ENCODE measurements at places on chromosomes 12 and 14. TPM values are rescaled to one million over a fixed set of nuclear protein-coding genes. Genes with fewer than 3 reads are reported as not detected.

GRCh38 chr12:107134558-107134957 lies 41.2 kb upstream of the CRY1 start:
- no peak for DNase-seq

- no peak for DNase-seq
These were observed 78.4 kb upstream of the EEA1 start for GRCh38 chr12:93007544-93007943.

GRCh38 chr12:124453419-124454351 lies 113.7 kb downstream of the NCOR2 start:
- DNase-seq: peak; percentile 67

GRCh38 chr14:55546212-55546874 lies 33.7 kb upstream of the KTN1 start:
- DNase-seq: no peak

The NXPH4 gene
- 2.7 TPM for polyA plus RNA-seq

The GPX2 gene
- polyA plus RNA-seq: 0.67 TPM

DNA sequence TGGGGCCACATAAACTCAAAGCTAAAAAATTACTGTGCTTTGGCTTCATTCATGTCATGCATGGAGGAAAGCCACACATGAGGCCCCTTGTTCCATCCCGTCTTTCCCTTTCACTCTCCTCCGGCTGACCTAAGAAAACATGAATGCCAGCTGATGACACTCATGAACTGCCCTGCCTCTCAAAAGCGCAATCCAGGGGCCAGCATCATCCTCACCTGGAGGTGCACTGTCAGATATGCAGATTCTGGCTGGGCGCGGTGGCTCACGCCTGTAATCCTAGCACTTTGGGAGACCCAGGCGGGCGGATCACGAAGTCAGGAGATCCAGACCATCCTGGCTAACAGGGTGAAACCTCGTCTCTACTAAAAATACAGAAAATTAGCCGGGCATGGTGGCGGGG lies 116.1 kb upstream of the FOXN3 start:
- DNase-seq: no peak

DNA sequence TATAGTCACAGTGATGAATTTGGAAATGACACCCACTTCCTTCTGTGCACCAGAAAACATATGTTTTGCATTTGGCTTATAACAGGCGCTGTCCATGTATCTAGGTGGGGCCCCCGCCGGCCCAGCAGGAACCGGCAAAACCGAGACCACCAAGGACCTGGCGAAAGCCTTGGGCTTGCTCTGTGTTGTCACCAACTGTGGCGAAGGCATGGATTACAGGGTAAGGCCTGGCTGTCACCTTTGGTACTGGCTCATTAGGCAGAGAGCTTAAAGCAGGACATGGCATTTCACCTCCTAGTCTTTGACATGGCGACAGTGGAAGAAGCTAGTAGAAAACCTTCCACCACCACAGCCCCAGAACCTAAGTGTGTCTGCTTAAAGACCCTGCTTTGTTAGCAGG lies 85.8 kb downstream of the DNAH10 start:
- no peak for DNase-seq

DNA sequence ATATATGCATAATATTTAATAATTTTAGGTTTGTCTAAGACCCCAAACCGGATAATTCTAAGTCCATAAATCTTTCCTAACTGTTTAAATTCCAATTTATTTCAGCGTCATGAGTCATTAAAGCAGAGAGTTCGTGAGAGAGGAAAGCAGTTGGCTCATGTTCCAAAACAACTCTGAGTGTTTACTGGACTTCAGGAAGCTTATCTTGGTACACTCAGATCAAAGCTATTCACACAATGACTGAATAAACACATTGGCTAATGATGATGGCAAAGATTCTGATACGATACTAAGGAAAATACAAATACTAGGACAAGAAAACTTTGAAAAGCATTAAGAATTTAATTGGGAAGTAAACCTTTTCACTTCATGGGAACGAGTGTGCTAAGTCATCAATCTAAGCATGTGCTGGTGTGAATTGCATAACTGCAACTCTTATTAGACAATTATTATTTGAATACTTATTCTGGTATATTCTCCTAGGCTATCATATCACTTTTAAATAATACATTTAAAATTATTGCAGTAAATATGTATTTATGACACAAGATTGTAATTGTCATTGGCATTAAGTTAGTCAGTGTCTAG lies 34.8 kb upstream of the CLEC14A start:
- no peak for DNase-seq

DNA sequence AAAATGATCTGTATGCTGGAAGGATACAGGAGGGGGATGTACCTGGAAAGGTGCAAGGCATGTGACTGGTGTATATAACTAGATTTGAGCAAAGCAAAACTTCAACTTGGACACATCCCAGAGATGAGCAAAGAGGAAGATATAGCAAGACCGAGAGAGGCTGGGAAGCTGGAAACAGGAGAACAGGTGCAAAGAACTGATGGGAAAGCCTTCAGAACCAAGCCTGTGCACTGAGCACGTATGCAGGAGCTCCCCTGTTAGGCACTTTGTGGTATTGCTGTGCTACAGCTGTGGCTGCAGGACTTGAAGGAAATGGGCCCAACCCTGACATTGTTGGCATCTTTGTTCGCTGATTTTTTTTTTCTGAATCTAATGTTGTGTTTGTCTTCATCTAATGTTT lies 120.7 kb upstream of the PWP1 start:
- DNase-seq: no peak

DNA sequence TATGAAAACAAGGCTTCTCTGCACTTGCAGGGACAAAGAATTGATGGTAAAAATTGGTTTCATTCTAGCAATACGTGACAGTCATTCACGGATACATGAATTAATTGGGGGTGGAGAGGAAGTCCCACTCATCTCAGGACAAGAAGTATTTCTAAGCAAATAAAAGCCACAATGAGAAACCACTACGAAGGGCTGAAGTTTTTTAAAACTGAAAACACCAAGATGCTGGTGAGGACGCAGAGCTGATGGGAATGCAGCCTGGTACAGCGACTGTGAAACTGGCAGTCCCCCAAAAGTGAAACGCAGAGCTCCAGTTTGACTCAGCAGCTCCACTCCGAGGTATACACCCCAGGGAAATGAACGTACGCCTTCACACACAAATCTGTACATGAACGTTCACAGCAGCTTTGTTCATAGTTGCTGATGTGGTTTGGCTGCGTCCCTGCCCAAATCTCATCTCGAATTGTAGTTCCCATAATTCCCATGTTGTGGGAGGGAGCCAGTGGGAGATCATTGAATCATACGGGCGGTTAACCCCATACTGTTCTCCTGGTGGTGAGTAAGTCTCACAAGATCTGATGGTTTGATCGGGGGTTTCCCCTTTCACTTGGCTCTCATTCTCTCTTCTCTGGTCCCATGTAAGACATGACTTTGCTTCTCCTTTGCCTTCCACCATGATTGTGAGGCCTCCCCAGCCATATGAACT lies 89.0 kb downstream of the SCARB1 start:
- no peak for DNase-seq

The DEGS2 gene
- polyA plus RNA-seq: 0.63 TPM

The RNASE7 gene
- polyA plus RNA-seq: 0.14 TPM

- no peak for DNase-seq
These were observed 190.6 kb downstream of the TTC8 start for GRCh38 chr14:89015016-89015415.

DNA sequence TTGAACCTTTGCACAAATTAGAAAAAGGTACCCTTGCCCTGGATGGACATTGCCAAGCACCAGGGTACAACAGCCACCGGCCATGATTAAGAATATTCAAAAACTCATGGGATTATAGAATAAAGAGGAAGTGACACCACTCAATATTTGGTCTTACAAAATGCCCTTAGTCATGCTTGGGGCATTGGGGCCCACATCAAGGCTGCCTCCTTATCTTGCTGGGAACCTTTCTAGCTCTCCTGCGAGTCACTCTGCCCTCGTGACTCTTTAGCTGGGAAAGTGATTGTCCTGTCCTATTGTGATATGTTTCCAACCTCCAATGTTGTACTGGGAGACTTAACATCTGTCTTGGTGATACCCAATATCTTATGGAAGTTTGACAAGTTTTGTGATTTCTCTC lies 57.8 kb downstream of the GTF2A1 start:
- no peak for DNase-seq

- DNase-seq: peak; percentile 72
These were observed at the start of gene P3H3 for GRCh38 chr12:6827982-6828780. TSS of gene P3H3 (plus strand) at chr12:6828407. CDS start at chr12:6828441, 34 bp downstream.

- no peak for DNase-seq
These were observed 758.0 kb downstream of the BCL11B start for GRCh38 chr14:98514016-98514415.

- DNase-seq: no peak
These were observed 1.5 kb upstream of the STAT6 start for GRCh38 chr12:57112492-57113294.

- no peak for DNase-seq
These were observed 266.9 kb downstream of the PPFIA2 start for GRCh38 chr12:81492131-81492720.

GRCh38 chr14:94547726-94548125 lies 13.5 kb upstream of the SERPINA4 start:
- DNase-seq: no peak

- no peak for DNase-seq
These were observed 54.2 kb upstream of the JDP2 start for GRCh38 chr14:75373616-75374015.

DNA sequence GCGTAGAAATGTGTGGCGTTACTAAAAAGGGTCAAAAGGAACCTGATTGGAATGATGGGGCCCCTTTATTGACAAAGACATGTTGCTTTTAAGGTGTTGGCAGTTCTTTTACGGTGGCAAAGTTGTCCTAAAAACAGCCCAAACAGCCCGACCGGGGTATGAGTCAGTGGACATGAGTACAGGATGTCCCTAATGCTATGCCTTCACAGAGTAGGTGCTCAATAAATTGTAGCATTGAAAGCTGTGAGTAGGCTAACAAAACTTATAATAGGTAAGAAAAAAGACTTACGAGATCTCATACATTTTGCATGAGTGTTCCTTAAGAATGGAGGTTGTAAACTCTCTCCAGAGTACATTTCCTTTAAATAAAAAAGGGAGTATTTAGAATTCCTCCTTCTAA lies 2.6 kb downstream of the ELK3 start:
- no peak for DNase-seq

DNA sequence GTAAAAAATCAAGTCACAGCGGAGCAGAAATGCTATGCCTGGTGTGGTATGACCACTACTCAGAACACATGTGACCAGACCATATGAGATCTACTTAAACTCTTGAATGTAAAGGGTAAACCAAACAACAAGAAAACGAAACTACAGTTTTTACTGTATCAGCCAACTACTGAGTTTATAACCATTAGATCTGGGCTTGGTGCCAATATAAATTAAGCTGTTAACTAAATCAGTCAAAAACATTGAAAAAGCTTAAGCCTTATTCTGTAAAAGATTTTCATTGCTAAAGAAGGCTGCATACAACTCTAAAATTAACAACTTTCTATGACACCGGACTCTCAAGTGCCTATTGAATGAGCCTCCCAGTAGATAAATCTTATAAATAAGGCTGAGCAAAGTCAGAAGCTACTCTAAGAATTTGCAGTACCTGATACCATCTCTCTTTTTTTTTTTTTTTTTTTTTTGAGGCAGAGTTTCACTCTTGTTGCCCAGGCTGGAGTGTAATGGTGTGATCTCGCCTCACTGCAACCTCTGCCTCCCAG lies 35.4 kb downstream of the SPTLC2 start:
- DNase-seq: peak; percentile 22

The CCDC63 gene
- polyA plus RNA-seq: not detected

The ANO2 gene
- polyA plus RNA-seq: 3.9 TPM

GRCh38 chr14:101065246-101065645 lies 161.7 kb upstream of the RTL1 start:
- DNase-seq: no peak

DNA sequence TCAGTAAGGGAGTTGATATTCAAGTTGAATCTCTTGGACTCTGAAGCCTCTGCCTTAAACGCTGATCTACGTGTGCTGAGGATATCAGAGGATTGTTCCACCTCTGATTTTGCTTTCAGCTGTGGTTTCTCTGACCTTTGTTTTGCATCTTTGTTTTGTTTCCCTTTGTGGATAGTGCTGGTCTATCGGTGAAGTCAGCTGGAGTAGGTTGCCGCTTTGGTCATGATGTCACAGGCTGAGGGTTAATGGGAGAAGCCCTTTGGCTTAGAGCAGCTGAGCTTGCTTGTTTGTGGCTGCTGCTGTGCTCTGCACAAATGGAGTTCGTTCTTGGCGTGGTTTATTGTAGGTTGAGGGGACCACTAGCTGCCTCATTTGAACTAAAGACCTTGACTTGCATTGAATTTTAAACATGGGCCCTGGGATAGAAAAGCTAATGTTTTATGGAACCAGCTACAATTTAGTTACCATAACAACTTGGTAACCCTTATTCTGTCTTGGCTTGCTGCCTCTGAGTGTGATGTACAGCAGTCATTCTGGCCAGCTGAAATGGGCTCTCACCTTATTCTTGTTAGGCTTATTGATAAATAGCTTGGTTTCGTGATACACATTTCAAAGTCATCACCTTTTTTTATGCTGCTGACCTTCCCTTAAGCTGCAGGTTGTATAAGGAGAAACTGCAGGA lies 284.5 kb upstream of the E2F7 start:
- no peak for DNase-seq

GRCh38 chr14:106395456-106396050 lies 869.2 kb downstream of the TMEM121 start:
- no peak for DNase-seq

The PMEL gene
- 2.0 TPM for polyA plus RNA-seq

DNA sequence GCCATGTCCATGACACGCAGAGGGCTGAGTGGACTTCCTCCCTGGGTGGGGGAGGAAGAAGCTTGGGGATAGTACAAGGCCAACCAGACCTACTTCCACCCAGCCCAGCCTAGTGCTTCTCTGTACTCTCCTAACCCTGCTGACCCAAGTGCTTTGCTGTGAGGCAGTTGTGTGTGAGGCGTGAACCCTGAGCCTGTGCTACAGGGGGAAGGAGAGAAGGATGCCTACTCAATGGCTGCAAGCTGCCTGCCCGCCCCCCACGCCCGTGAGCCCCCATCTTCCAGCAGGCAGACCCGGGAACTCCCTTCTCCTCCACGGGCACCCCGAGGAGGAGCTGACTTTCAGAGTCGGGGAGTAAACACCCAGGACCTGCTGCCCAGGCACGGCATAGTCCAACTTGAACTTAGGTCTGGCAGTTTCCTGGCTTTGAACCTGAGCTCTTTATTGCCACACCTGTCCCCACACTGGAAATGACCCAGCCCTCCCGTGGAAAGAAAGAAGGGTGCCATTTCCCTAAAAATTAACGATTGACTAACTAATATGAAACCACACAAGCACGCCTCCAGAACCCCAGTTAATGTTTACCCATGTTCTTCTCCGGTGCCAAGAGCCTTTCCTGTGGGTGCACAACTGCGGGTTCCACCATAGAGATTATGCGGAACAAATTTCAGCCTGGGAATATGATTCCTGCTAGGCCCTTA lies 10.8 kb downstream of the ALDH2 start:
- no peak for DNase-seq

GRCh38 chr12:789852-790563 lies 37.6 kb downstream of the WNK1 start:
- no peak for DNase-seq
